ENCODE measurements at places on chromosomes 2 and 18. TPM values are rescaled to one million over a fixed set of nuclear protein-coding genes. Genes with fewer than 3 reads are reported as not detected.

OTOS gene
- not detected for total RNA-seq

BMP10 gene
- not detected for total RNA-seq

ALPP gene
- 0.53 TPM for total RNA-seq

ALPI gene
- total RNA-seq = not detected

COL4A3 gene
- not detected for total RNA-seq

C2orf15 gene
- 2.1 TPM for total RNA-seq

LMAN1 gene
- 141 TPM for total RNA-seq
